ENCODE measurements at places on chromosomes 6 and 20.

- DNase-seq: no peak
These were observed 59.3 kb downstream of the DLL1 start for GRCh38 chr6:170231293-170232185.

- no peak for DNase-seq
These were observed 191.5 kb upstream of the BMP2 start for GRCh38 chr20:6575912-6576401.

GRCh38 chr6:145368075-145368474 is 367.2 kb downstream of the EPM2A start:
- DNase-seq: no peak

DNA sequence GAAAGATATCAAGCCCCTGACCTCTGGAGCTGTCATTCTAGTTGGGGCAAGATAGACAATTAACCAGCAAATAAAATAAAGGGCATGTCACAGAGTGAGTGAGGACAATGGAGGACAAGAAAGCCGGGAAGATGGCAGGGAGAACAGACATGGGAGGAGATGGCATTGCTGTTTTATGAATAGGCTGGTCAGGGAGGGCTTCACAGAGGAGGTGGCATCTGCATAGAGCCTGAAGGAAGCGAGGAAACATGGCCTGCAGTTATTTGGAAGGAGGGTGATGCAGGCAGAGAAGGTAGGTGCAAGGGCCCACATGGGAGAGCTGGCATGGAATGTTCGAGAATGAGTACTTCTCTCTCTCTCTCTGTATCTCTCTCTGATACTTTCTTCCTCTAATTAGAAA is 63.7 kb downstream of the EFCAB8 start:
- no peak for DNase-seq

DNA sequence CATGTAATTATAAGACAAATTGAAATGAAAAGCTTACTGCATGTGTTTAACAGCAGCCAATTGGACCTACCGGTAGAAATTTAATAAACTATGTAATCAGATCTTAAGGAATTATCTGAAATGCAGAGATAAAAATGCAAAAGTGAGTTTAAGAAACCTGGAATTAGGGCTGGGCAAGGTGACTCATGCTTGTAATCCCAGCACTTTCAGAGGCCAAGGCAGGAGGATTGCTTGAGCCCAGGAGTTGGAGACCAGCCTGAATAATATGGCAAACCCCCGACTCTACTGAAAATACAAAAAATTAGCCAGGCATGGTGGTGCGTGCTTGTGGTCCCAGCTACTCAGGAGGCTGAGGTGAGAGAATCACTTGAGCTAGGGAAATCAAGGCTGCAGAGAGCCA is 74.1 kb downstream of the HFE start:
- DNase-seq: no peak

- no peak for DNase-seq
These were observed 147.3 kb downstream of the LAMA2 start for GRCh38 chr6:129030215-129030614.

DNA sequence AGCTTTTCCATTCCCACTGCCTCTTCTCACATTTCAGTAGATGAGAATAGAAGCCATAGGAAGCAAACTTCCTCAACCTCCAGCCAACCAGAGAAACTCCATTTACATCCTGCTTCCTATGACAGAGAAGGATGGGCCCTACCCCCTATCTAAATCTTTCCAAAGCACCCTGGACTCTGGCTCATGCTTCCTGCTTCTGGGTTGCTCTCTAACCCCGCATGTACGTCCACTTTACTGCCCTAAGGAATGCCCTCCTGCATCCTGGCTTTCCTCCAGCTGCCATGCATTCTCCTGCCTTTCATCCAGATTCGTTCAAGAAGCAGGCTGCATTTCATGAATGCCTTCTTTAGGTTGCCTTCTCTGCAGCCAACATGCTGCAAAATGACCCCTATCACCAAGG is 91.9 kb downstream of the FAM217A start:
- no peak for DNase-seq

DNA sequence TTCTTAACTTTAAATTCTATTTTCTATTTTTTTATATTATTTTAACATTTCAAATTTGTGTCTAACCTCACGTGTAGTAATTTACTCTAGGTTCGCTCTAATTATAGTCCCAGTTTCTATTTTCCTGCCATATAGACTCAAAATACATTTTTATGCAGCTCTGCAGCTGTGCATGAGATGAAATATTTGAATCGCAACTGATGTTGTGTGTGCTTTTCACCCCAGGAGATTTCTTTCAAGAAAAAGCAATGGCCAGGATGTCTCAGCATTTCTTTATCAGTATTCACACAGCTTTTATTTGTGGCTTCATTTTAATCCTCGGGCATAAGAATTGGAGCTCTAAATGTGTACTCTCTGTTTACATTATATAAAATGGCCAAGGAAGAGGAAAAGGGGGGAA is 157.6 kb downstream of the HDGFL1 start:
- no peak for DNase-seq

- DNase-seq: no peak
These were observed 2.3 kb upstream of the BTN2A1 start for GRCh38 chr6:26455357-26455970.

GRCh38 chr6:71473926-71474325 is 185.3 kb downstream of the OGFRL1 start:
- DNase-seq: no peak

GRCh38 chr6:9428421-9429172 is 986.3 kb downstream of the TFAP2A start:
- no peak for DNase-seq

DNA sequence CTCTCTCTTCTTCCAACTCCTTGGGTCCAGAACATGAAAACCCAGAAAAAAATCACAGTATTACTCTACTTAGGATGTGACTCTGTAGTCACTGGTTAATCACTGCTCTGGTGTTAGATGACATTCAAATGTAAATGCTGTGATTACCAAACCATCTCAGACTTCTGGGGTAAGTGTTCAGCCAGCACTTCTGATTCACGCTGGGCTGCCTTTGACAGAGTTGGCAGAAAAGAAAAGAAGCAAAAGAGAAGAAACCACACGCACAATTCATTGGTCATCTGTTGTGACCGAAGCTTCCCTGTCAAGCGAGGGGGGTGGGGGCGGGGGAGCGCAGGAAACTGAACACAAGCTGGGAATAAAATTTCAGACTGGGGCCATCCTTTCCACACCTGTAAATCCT is 82.7 kb downstream of the PSMG4 start:
- DNase-seq: no peak

DNA sequence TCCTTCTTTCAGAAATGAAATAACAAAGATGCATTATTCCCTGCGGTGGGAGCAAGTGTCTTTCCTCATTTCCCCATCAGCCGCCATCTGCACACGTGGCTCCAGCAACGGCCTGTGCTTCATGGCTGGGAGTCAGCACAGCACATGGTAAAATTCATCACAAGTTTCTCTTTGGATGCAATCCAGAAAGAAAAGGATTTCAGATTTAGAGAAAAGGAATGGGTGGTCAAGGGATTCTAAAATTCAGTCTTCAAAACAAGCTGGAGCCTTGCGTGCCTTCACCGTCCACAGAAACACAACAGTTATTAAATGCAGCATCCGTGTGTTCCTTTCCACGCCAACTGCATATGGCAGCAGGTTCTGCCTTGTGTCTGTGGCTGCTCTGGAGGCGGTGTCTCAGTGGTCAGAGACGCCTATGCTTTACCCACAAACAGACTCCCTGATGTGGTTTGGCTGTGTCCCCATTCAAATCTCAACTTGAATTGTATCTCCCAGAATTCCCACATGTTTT is 107.6 kb downstream of the THBS2 start:
- DNase-seq: no peak

DNA sequence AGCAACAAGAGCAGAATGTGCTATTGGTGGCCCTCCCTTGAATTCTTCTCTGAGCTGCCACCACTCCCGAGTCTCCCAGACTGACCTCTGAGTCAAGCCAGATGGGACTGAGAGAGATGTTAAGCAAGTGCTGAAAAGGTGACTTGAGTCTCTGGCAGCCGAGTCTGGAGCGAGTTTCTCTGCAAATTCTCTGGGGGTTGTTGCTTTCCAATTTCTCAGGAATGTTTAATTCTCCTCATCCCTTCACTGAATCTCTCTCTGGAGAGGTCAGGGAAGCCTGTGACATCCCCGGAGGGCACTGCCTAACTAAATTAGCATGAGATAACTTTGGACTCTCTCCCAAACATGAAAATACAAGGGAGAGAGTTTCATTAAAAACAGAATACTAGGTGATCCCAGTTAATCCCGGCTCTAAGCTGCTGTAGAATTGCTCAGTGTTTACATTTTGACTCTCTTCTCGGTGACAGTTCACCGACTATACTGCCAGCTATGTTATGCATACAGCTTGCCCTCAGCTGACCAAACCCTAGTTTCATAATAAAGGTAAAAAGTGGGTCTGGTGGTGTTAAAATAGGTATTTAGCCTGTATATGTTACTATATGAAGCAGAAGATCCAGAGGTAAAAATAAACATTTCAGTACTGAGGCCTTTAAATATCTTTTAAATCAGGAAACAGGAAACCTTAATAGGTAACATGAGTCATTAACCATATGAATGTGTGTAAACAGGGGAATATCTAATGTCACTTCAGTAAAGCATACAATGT is 157.9 kb downstream of the FOXC1 start:
- DNase-seq: no peak

- DNase-seq: no peak
These were observed 62.5 kb upstream of the OGFRL1 start for GRCh38 chr6:71226151-71226550.

GRCh38 chr6:90264561-90264960 is 32.1 kb downstream of the BACH2 start:
- DNase-seq: no peak

- no peak for DNase-seq
These were observed 32.9 kb upstream of the FRMD1 start for GRCh38 chr6:168111911-168112310.

DNA sequence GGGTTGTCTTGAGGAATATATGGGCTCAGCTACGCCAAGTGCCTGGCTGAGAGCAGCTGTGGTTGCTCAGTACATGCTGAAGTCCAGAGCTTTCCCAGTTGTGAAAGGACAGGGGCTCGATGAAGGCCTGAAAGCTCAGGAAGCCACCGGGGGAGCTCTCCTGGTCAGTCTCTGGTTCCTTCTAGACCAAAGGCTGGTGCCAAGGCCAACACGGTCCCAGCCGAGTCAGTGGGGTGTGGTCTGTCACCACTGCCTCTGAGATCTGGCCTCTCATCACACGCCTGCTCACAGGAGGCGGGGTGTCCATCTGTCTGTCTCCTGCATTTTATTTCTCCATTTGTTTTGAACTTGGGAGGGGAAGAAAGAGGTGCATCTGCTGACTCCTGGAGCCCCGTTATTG is 4.9 kb upstream of the FAM83C start:
- DNase-seq: no peak

Data from stimulated activated naive B cell treated with anti-CD40 and anti-IgM and Interleukin-4, amounts not matched to agents 10 μg/mL and 1 μg/mL and 100 μg/mL, for 72 hours (primary cell).